ENCODE measurements at places on chromosomes 3 and 15. TPM values are rescaled to one million over a fixed set of nuclear protein-coding genes. Genes with fewer than 3 reads are reported as not detected.

GRCh38 chr15:60708684-60709083 is 229.7 kb upstream of the ICE2 start:
- DNase-seq = peak; percentile 26

GRCh38 chr15:35737441-35737840 is 191.5 kb upstream of the DPH6 start:
- no peak for DNase-seq

Gene CAMP
- not detected for total RNA-seq

GRCh38 chr3:54481606-54482365 is 359.4 kb downstream of the CACNA2D3 start:
- DNase-seq = no peak

Gene CCNL1
- 94.9 TPM for total RNA-seq

Gene ARGFX
- total RNA-seq = not detected

Gene ZCWPW2
- not detected for total RNA-seq

Gene CCNB2
- 128 TPM for total RNA-seq

GRCh38 chr3:123640740-123641462 is 56.0 kb upstream of the HACD2 start:
- DNase-seq = no peak

- DNase-seq = no peak
Measured at GRCh38 chr15:68935400-68935937, 5.1 kb downstream of the SPESP1 start.

Gene TEX55
- not detected for total RNA-seq

GRCh38 chr15:83685916-83686332 is 32.0 kb downstream of the ADAMTSL3 start:
- DNase-seq = no peak

- no peak for DNase-seq
Measured at GRCh38 chr3:50786631-50787030, 111.9 kb downstream of the DOCK3 start.

DNA sequence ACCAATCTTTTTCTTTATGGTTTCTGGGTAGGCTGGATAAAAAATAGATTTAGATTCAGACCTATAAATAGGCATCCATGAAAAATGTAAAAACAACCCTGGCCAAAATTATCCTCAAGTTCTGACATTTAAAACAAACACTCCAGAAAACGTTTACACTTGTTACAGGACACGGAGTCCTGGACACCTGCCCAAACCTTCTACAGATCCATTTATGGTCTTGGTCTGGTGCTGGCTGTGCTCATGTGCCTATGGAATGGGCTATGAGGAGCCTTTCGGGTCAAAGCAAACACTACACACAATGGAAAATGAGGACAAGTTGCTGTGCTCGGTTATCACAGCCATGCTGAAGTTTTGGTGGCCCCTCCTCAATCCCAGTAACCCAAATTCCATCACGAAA is 108.1 kb downstream of the PDZRN3 start:
- no peak for DNase-seq

- no peak for DNase-seq
Measured at GRCh38 chr3:42895580-42895868, 10.4 kb upstream of the ZNF662 start.

DNA sequence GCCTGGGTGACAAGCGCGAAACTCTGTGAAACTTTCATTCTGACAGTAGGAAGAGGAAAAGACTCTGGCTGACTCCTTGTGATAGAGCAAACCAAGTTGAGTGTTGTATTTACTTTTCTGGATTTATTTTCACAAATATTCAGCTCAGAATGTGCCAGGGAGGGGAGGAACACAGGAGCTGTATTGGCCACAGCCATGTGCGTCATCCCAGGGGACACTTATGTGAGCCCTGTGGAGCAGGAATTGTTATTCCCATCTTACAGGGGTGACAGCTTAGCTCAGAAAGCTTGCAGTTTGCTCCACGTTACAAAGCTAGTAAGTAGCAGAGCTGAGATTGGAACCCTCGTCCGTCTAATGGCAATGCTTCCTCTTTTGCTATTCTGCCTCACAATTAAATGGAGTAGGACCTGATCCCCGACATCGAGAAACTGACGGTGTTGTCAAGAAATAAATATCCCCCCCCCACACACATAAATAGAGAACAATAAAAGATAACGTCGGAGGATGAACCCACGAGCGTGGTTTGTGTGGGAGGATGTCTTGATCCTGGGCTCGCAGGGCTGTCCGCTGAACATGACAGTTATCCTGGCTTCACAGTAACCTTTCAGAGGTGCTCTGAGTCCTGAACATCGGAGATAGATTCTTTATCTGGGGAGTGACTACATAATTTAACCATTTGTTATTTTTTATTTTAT is 151.6 kb upstream of the CTDSPL start:
- no peak for DNase-seq

Gene AMOTL2
- 99.8 TPM for total RNA-seq

GRCh38 chr15:41860049-41860828 is 21.6 kb downstream of the PLA2G4B start:
- DNase-seq = no peak

DNA sequence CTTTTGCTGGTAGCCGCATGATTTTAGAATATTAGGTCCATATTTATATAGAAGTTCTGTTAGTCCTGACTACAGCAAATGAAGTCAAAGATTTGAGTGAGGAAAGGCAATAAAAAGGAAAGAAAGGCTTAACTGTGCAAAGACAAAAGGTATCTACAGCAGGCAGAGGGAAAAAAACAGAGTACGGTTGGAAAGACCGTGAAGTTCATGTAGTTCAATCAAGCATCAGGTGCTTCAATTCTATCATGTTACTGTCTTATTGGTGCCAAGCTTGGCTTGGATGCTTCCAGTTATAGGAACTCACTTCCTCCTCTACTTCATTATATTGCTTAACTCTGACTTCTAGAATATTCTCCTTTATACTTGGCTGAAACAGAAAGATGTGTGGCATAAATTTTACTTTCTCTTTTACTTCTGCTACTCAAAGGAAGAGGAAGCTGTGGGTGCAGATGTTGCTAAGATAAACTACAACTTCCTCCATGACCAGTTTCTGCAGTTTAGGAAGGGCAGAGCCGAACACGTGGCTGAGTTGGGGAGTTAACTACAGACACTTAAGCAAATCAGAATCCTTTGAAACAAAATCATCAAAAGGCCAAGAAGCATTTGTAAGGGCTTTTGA is 72.6 kb upstream of the ZBED2 start:
- peak; percentile 55 for DNase-seq

Gene UROC1
- total RNA-seq = not detected

Gene MKRN2OS
- not detected for total RNA-seq

Measured in Daoy (cell line).